ENCODE measurements at places on chromosomes 2 and 18.

GRCh38 chr2:100752628-100753333 lies 67.2 kb upstream of the NPAS2 start:
- DNase-seq: no peak

DNA sequence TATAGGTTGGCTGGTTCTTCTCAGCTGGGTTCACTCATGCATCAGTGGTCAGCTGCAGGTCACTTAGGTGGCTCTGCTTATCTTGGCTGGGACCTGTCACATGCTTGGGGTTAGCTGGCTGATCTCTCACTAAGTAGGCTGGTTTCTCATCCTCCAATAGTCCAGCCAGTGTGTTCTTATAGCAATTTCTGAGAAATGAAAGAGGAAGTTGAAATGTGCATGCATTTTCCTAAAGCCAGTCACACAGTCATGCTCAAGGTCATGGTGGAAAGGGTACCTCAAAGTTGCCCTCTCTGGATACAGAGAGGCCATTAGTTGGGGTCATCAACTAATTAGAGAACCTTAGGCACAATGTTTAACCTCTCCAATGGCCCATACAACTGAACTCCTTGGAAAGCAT lies 64.4 kb downstream of the KLHL29 start:
- no peak for DNase-seq

DNA sequence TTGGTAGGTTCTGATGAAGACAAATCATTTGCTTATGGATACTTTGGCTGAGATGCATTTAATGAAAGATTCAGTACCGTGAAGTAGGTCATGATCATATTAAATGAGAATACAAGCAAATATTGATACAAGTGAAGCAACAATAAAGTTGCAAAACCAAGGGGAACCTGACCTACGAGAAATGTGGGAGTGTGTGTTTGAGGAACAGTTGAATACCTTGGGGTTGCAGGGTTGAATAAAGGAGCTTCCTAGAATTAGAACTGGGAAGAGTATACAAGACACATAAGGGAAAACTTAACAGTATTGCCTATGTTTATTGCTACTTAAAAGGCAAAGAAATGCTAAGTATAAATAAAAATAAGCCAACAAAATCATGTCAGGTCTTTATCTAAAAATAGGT lies 702.9 kb downstream of the ERBB4 start:
- no peak for DNase-seq

DNA sequence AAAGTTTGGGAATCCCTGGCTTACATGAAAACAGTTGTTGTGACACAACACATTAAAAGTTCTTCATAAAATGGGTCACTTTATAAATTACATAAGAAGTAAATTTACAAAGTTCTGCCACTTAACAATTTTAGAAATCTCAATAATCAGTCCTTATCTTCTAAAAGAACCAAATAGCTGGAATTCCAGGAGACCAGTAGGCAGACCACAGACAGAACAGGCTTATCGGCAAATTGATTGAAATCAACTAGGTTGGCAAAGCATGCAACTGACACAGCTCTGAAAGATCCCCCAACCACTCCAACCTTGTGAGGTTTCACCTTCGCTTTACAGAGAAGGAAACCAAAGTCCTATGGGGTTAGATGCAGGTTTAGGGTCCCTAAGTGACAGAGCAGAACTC lies 103.0 kb downstream of the DNER start:
- DNase-seq: no peak

DNA sequence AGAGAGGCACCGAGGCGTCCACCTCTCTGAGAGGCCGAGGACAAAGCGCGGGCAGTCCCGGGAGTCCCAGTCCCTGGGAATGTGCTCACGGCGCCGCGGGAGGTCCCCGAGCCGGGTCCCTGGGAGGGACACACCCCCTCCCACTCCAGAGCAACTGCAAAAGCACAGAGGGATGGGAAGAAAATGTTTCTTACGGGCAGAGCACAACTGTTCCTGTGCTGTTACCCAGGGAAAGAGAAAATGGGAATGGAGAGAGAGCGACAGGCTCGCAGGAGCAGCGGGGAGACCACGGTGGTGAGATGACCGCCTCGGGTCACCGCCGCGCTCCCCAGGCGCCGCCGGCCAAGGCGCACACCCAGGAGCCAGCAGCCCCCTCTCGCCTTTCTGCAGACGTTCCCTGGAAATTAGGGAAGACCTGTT lies 1.2 kb upstream of the BCL11A start:
- no peak for DNase-seq

- DNase-seq: no peak
These were observed 1.4 kb downstream of the SNORC start for GRCh38 chr2:232871418-232871834.

GRCh38 chr18:310042-310441 lies 42.2 kb upstream of the THOC1 start:
- no peak for DNase-seq

DNA sequence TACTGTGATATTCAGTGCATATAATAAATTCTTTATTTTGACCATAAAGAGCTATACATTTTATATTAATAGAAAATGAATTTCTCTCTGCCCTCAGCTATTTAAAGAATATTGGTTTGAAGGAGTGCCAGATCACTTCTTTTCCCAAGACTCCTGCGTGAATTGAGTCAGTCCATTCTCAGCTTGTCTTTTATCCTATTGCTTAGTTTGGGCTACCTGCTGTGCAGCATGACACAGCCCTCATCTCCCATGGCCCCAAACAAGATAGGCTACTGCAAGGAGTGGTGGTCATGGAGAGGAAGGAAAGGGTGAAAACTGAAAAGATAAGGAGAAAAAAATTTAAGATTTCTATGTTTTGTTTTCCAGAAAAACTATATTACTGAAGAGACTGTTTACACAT lies 10.1 kb upstream of the FBXO11 start:
- no peak for DNase-seq

- DNase-seq: no peak
These were observed 1230.6 kb upstream of the CHAC2 start for GRCh38 chr2:52536929-52537460.
